ENCODE measurements at places on chromosomes 7 and 10.

DNA sequence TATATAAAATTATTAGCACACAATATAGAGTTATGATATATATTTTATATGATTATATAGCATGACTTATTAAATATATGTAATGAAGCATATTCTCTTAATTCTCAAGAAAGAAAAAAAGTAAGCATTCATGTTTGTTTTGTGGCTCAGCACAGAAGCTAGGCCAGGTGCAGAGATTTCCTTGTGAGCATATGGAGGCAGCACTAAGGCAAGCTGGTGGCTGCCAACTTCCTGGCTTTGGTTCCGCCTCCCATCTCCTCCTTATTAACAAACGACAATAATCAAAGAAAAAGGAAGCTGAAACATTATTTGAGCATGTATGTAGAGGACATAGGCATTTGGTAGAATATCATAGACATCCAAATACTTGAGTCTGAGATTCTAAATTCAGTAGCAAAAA, 130.3 kb downstream of the ST7 start:
- no peak for DNase-seq

GRCh38 chr7:8433477-8434289, at the start of gene NXPH1:
NXPH1 (plus strand) TSS chr7:8433609.
- no peak for DNase-seq

GRCh38 chr10:131077724-131078123, 233.8 kb downstream of the TCERG1L start:
- DNase-seq = no peak

GRCh38 chr7:50858528-50859245, 76.0 kb upstream of the GRB10 start:
- DNase-seq = no peak
